HFFc6 (cell line): ENCODE measurements at places on chromosomes 13 and 19. TPM values are rescaled to one million over a fixed set of nuclear protein-coding genes. Genes with fewer than 3 reads are reported as not detected.
A peak's percentile ranks its signal among the peaks of the same experiment; 100 is the strongest.

S1PR4 gene
- not detected in 3 replicates for total RNA-seq

ONECUT3 gene
- total RNA-seq: not detected in 3 replicates

SAE1 gene
- 154 to 181 TPM (median 161 TPM) in 3 replicates for total RNA-seq

DNA sequence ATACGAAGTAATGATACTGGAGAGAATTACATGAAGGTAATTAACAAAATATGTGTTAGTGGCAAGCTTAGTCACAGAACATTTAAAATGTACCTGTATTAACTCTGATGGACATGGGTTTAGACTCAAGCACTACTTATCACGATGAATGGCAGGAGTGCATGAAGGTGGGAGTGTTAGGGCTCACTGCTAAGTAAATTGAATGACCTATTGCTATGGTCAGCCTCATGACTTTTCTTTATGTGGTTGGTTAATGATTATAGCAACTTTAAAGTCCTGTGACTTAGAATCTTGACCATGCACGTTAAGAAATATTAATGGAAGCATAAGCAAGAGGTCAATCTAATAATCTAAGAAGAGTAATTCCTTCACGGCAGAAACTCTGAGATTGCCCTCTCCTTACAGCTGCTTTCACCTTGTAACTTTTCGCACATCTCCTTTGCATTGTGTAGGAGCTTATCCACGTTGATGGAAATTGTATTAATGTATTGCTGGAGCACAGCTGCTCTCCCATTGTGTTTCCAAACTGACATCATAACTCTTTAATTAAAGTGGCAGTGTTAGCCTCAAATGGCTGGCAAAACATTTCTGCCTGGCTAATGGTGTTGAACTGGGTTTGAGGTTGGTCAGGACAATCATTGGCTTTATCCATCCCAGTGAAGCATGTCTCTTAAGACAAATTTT lies 114.5 kb downstream of the RXFP2 start:
- DNase-seq: no peak

DNA sequence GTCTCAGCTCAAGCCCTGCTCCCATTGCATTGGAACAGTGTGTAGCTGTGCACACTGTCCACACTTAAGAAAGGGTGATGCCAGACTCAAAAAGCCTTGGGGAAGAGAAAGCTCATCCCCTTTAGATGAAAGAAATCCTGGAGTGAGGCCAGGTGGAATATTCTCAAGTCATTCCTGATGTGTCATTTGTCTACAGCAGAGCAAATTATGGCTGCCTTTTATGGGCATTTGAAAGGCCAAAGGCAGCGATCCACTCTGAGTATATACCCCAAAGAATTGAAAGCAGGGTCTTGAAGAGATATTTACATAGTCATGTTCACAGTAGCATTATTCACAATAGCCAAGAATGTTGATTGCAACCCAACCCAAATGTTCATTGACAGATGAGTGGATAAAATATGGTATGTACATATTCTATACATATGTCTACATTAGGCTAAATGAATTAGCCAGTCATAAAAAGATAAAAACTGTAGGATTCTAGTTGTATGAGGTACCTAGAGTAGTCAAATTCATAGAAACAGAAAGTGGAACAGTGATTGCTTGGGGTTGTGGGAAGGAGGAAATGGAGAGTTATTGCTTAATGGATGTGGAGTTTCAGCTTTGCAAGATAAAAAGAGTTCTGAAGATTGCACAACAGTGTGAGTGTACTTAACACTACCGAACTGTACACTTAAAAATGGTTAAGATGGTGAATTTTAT lies 214.9 kb downstream of the KCNRG start:
- DNase-seq: no peak

DNA sequence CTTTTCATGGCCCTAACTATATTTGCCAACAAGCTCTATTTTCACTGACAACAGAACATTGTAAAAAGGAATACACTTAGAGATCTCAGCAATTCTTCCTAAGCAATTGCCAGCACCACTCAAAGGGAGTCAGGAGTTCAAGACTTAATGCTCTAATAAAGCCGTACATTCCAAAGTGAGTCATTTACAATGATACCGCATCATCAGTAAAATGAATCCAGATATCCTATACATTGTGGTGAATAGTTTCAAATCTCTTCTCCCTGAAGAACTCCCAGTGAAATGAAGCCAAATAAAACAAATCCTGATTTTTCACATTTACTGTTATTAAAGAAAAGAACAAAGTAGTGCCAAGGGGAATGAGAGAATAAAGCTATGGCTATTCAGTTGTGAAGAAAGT lies 2898.7 kb upstream of the PCDH20 start:
- peak; percentile 6 for DNase-seq

GRCh38 chr13:71021825-71022422 lies 845.1 kb downstream of the DACH1 start:
- DNase-seq: no peak

GRCh38 chr19:42480335-42481095 lies 37.8 kb upstream of the CXCL17 start:
- peak; percentile 36 for DNase-seq

- DNase-seq: peak; percentile 58
Observed at GRCh38 chr19:1104311-1105007, 665 bp downstream of the GPX4 start.

DNA sequence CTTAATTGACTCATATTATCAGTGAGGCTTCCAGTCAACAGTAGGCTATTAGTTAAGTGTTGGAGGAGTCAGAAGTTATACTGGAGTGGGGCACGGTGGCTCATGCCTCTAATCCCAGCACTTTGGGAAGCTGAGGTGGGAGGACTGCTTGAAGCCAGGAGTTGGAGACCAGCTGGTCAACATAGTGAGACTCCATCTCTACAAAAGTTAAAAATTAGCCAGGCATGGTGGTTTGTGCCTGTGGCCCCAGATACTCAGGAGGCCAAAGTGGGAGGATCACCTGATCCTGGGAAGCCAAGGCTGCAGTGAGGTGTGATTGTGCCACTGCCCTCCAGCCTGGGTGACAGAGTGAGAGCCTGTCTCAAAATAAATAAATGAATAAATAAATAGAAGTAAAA lies 53.2 kb downstream of the COMP start:
- no peak for DNase-seq

DNA sequence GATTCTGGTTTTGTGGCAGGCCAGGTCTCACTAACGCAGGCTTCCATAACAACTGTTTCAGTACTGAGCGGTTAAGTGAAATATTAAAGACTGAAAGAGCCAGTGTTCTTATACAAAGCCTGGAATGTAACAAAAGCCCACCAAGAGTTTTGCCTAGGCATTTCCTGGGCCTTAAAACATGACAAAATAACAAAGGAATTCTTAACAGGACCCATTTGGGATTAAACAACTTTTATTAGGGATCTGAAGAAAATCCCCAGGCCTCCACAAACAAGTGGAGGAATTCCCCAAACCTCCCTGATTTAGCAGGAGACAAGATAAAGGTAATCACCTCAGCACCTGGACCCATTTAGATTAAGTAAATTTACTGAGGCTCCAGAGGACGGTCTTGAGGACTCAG lies 799.7 kb upstream of the SPRY2 start:
- DNase-seq: no peak

GRCh38 chr19:30622276-30622675 lies 250.1 kb downstream of the ZNF536 start:
- no peak for DNase-seq

DNA sequence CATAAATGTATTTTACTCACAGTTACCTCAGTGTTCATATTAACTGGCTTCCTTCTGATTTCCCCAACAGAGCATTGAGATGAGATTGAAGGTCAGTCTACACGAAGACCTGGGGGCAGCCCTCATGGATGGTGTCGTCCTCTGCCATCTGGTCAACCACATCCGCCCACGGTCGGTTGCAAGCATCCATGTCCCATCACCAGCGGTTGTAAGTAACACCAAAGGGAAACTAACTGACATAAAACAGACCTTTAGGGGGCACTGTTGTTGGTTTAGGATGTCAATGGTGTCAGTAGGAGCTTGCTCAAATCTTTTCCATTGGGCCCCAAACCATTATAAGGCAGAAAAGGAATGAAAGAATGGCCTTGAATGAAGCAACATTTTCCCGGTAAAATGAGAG lies 68.2 kb downstream of the ESD start:
- no peak for DNase-seq

GRCh38 chr13:98782654-98783053 lies 30.2 kb upstream of the SLC15A1 start:
- DNase-seq: no peak
